ENCODE measurements at places on chromosomes 2 and 18. TPM values are rescaled to one million over a fixed set of nuclear protein-coding genes. Genes with fewer than 3 reads are reported as not detected.

GRCh38 chr2:60544062-60544461 lies 9.4 kb downstream of the BCL11A start:
- DNase-seq, result no peak

DNA sequence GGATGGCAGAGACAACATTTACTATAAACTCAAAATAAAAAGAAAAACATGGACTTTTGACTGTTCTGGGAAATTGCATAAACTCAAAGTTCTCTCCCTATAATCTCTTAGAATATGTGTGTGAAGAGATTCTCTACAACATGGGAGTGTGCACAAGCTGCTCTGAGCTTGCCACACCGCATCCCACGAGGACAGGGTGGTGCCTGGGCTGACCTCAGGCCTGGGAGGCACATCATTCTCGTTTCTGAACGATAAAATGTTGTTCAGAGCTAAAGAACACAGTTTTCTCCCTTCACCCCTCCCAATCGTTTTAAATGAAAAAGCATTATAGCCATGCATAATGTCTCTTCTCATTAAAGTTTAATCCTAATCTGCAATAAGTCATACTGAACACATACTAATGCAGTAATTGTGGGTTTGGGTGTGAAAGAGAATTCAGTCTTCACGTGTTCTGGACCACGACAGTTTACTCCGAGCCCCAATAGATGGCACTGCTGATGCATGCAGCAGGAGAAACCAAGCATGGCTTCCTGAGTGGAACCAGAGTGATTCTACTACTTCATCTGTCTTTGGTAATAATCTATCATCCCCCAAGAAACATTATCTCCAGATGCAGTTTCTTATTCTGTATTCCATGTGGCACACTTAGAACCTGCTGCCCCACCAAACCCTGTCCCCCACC lies 46.9 kb upstream of the LAMA1 start:
- no peak for DNase-seq

Gene NCKAP5
- total RNA-seq, result 0.08 TPM

Gene RSAD2
- 1.2 TPM for total RNA-seq

DNA sequence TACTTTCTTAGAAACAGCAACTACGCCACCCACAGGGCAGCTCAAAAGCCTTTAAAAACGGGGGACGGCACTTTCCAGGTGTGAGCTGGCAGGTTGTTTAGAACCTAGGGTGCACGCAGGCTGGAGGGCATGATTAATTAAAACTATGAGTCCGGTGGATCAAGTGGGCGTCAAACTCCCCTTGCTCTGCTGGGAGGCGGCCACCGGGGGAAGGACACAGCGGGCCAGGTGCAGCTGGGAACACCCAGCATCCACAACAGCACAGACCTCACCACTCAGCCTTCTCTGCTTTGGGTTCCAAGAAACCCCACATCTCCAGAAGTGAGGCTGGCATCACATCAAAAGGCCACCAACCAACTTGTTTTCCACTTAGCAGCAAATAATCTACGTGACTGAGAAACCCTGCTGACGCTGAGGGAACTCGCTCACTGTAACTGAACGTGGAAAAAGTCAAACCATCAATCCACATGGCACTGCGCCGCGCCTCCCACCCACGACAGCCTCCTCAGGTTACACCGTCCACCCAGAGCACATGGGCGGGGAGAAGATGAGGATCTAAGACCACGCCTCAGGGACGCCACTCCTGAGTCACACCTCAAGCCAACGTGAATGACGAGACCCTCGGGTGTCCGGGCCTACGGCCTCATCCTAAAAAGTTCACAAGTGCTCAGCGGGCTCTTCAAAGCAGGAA lies 118.2 kb downstream of the ZNF516 start:
- DNase-seq, result no peak

GRCh38 chr18:70284976-70285620 lies 3.7 kb upstream of the SOCS6 start:
- no peak for DNase-seq

GRCh38 chr18:58716060-58716756 lies 44.9 kb downstream of the MALT1 start:
- no peak for DNase-seq

Gene CSRNP3
- total RNA-seq, result 3.7 TPM

DNA sequence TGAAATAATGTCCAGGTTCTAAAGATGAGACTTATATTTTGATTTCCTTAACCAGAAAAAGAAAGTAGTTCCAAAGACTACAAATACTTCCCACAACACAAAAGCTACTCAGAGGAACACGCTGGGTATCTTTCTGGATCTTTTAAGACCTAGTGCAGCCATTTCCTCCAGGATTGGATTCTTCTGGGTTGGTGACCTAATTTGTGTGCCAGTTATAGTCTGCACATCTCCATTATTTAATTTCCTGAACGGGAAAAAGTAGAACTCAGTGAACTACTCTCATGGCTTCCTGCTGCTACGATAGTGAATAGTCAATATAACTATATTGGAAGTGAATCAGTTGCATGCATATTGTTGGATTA lies 1.5 kb downstream of the TMEM87B start:
- DNase-seq, result no peak

DNA sequence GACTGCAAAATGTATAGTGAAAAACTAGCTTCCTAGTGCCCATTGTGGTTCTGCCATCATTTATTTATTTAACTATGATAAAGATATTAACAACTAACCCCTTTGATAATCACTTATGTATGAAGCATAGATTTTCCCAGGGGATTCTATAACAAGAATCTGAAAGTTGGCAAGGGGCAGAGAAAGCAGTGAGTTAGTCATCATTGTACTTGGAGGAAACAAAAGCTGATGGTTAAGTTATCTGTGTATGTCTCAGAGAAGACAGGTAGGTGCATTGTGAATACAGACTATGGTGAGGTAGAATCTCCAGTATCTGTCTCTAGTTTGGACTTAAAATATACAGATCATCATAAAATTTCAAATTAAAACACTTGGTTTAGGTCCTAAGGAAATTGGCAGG lies 2159.1 kb upstream of the CELF4 start:
- DNase-seq, result no peak

All from H4 (cell line).